ENCODE measurements at places on chromosomes 5 and 9. TPM values are rescaled to one million over a fixed set of nuclear protein-coding genes. Genes with fewer than 3 reads are reported as not detected.

DNA sequence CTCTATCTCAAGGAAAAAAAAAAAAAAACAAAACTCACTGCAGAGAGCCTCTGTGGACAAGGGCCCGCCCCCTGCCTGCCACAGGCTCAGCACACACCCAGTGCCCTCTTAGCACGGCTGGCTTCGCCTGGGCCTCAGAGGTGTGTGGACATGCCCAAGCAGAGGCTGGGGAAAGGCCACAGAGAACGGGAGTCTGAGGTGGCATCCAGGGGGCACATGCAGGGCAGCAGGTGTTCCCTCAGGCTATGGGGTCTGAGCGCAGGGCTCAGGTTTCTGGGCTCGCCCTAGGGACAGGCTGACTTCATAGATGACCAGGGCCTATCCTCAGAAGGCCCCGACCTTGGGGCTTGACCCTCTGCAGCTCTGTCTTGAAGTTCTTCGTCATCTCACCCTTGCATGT is 138.7 kb downstream of the ZNF354C start:
- no peak for DNase-seq

DNA sequence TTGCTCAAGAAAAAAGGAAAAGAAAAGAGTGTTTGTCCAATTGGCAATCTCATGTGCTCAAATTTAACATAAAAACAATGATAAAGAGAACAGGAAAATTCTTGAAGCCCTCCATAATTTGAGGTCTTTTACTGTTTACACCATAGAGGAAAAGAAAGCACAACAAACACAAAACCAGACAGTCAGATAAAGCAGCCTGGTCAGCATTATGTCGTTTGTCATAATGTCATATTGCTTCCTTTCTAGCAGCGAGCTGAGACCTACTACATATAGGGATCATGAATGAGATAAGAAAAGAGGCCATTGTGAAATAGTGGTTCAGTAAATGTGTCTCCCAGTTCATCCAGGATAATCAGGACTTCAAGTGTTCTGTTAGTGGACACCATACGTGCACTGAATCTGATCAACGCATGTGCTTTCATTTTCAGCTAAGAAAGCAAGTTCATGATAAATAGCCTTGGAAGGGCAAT is 64.7 kb upstream of the SELENOP start:
- no peak for DNase-seq

GRCh38 chr5:143782588-143783386 is 29.2 kb upstream of the HMHB1 start:
- DNase-seq: no peak

Gene FOXD4L3
- not detected for total RNA-seq

GRCh38 chr5:10466446-10467073 is 24.9 kb downstream of the ROPN1L start:
- no peak for DNase-seq

GRCh38 chr5:10277773-10278630 is 27.9 kb downstream of the CCT5 start:
- no peak for DNase-seq

GRCh38 chr5:14628346-14628745 is 36.2 kb upstream of the OTULIN start:
- DNase-seq: no peak

Gene HSPA4
- 129 TPM for total RNA-seq
